ENCODE measurements at places on chromosomes 11 and 22.

DNA sequence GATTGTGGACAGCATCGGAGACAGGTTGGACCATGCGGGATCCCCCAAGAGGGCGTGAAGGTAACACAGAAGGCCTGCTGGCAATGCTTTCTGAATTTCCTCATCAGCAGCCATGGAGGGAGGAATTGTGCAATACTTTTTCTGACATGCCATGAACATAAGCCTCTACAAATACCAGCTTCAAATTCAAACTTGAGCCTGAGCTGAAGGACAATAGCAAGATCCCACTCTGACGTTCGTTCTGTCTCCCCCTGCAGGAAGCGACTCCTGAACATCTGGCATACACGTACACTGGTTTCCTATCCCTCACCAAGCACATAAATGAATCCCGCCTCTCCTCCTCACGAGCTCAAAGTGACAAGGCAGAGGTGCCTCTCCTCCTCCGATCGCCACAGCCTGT, 312.2 kb downstream of the BRD1 start:
- no peak for DNase-seq

- DNase-seq = no peak
Measured at GRCh38 chr11:62678433-62678769, 472 bp downstream of the UBXN1 start.

- no peak for DNase-seq
Measured at GRCh38 chr11:2817431-2817830, 68.1 kb downstream of the CDKN1C start.

GRCh38 chr22:17912945-17913721, 111.2 kb downstream of the MICAL3 start:
- no peak for DNase-seq

DNA sequence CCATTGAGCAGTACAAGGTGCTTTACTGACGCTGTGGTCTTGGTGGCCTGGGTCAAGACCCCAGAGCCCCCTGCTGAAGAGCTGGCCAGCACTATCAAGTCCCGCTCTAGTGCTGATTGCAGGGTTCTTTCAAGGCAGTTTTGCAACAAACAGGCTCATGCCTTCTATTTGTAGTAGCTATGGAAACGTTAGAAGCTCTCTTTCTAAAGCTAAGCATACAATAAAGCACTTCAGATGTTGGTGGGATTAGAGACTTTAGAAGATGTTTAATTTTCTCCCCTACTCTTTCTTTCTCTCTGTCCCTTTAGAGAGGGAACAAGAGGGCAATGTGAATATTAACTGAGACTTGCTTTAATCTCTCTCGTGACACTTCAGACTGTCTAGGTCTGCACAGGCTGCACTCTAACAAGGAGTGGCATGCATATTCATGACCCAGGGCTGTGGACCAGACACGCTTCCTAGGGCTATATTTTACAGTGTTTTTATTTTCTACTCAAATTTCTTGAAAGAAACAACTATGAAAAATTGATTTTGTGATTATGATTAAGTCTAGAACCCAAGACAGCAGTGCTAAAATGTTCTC, 138.6 kb downstream of the WNT7B start:
- no peak for DNase-seq

GRCh38 chr11:83057721-83058120, 14.0 kb downstream of the RAB30 start:
- DNase-seq = no peak

DNA sequence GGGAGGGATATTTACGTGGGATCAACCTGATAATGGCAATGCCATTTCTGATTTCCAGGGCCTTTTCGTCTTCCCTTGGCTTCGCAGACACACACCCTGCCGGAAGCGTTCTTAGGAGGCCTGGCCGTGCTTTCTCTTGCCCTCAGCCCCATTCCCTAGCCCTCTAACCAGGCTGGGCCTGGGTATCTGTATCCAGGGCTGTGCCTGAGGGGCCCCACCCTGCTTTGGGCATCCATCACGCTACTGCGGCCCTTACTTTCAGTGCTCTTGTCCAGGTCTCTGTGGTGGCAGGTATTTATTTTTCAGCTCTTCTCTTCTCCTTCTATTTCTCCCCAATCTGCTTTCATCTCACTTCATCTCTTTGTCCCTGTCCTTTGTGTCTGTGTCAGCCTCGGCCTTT, 105.0 kb downstream of the ZBTB16 start:
- DNase-seq = no peak

DNA sequence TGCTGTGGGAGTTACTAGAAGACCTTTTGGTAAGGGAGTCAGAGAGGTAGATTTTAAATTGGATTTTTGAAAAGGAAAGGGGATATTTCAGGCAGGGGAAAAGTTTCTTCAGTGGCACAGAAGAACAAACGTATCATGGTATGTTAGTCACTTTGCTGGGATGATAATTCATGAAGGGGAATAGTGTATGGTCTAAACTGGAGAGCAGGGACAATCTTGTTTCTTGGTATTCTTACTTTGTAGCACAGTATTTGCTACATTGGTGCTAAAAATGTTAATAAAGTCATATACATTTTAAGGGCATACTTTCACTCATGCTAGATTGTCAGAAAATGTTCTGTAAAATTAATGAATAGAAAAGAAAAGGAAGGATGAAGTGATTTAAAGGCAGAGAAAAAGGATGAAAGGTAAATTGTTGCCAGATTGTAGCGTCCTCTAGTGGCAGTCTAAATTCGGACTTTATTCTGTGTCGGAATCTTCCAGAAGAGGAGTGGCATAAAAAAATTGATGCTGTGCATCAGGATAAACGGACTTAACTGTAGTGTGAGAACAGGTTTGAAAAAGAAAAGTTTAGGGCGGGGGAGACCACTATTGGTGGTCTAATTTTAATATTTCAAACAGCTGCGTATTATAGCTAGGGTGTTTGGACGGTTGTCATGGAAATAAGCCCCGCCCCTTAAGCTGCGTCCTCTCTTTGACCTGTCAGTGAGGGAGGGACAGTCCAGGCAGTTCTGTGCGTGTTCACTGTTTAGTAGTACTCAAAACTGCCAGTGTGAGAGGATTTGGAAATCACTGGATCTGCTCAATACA, at the start of gene BCO2:
BCO2 (plus strand) TSS at position 724 of the 810 bp plus-strand sequence. CDS start 90 bp downstream, outside the sequence.
- no peak for DNase-seq

- DNase-seq = no peak
Measured at GRCh38 chr11:119344291-119345010, 2.1 kb downstream of the MFRP start.

DNA sequence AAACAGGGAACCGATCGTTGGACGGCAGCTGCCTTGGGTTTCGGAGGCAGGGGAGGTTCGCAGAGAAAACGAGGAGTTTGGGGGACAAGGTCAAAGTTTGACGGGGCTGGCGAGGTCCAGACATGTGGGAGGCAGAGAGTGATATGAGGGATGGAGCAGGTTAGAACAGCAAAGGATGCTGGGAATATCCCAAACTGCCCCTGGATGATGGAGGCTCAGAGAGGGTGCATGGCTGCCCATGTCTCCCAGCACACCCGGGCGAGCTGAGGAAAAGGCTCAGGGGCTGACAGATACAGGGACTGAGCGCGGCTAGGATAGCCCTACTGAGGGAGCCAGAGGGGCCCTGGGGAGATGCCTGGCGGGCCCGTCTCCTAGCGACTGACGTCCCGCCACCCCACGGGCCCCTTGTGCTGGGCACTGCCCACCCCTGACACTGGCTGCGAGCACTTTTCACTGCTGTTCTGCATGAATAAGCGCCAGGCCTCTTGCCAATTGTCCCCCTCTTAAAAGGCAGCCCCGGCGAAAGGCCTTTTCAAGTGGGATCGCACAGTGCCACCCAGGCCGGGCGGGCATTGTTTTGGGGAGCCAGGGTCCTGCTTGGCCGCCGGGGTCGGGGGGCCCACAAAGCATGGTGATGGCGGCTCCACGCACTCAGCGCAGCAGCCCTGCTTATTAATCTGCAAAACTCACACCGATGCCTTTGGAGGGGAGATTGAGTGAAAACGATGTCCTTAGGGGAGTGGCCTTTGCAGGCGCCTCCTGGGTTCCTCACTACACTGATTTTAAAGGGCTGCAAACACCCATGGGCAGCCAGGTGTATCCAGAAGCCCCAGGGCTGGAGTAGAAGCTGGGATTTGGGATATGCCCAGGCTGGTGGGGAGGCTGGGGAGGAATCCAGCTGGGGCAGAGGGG, 90.0 kb upstream of the LINC01488 start:
- DNase-seq = no peak

DNA sequence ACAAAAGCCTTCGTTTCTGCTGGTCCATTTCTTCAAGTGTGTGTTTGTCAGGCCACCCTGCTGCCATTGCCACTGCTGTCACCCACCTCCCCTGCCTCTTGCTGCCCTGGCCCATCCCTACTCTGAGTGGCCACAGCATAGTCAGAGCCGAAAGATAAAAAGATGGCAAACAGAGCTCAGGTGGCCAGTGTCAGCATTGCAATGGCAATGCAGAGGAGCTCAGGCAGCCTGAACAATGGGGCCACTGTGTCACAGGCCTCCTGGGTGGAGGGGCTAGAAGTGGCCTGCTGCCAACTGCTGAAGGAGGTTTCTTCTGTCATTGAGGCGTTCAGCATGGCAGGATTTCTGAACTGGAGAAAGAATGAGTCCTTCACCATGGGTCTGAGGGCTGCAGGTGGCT, 137.1 kb downstream of the CSNK2A3 start:
- DNase-seq = no peak
